ENCODE measurements at places on chromosomes 2 and 18.

DNA sequence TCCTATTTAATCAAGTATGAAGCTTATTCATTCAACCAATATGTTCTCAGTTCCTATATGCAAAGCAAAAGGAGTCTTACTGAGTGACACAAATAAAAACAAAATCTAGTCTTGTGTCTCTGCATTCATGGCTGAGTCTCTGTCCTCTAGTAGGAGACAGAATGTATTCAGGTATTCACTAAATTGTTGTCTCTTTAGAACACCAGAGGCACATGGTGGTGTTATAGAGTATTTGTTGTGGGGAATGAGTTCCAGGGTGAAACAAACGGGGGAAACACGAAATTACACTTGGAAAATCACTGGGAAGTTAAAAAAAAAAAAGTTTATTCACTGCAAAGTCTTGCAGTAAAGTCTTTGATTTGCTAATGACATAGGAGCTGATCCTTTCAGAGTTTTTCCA, 131.7 kb upstream of the FSHR start:
- DNase-seq: no peak

GRCh38 chr2:234091883-234092282, 41.4 kb downstream of the SPP2 start:
- no peak for DNase-seq

- DNase-seq: peak; percentile 88
Measured at GRCh38 chr2:18950361-18950851, 361.0 kb upstream of the NT5C1B start.

DNA sequence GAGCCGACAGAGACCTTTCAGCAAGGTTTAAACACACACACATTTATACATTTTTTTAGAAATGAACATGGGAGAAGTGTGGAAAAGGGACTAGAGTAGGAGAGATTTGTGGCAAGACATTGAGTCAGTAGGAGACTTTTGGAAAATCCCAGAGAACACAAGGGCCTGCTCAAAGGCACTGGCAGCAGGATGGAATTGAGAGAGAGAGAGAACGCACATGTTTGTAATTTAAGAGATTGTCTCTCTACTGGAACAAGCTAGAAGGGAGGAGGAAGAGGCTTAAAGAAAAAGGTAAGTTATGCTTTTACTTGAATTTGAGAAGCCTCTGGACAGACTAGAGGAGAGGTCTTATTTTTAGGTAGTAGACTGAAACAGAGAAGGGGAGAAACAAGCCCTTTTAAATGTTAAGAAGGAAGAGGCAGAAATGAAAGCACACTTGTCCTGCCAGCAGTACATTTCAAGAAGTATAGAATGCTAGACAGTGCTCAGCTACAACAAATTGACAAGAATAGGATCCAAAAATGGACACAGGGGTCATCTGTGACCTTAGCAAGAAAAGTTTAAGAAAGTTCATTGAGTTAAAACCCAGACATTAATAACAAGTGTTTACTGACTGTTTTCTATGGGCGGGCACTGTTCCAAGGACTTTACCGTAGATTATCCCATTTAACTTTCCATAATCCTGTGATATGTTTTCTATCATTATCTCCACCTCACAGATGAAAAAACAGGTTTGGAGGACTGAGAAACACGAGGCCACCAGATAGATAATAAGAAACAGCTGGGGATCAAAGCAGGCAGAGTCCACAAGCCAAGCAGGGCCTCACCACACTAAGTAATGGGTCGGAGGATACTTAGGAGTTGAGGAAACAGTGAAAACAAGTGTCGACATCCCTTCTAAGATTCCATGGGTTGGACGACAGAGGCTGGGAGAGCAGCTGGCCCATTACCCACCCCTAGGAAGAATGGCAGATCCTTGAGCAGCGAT, 306.5 kb upstream of the NRP2 start:
- no peak for DNase-seq

DNA sequence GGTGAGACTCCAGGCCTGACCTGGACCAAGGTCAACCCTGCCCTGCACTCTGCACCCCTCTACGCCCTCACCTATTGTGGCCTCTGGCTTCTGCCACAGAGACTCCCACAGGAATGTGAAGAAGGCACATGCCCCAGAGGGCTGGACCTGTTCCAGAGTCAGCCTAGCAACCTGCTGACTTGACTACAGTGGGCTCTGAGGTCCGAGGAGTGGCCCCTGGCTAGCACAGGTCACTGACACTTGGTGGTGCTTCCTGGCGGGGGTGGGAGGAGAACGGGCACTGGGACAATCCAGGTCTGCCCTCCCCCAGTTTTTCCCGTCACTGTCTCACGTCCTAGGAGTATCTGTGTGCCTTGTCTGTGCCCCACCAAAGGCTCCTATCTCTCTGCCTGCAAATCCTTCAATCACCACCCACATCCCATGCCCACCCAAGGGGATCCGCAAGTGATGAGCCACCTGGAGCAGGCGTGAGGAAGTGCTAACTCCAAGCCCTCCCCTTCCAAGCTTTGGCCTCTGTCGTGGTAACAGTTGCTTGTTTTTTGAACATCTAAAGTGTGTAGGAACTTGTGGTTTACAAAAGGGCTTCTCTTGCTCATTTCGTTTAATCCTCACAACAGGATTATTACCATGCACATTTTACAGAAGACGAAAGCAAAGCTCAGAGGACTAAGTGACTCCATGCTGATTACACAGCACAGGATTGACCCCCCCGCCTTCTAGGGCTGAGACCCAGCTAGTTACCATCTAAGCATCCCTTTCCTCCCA, 86.2 kb downstream of the MCFD2 start:
- DNase-seq: no peak

- DNase-seq: no peak
Measured at GRCh38 chr18:53994016-53994415, 230.5 kb downstream of the MBD2 start.

GRCh38 chr2:106956879-106957278, 70.9 kb upstream of the ST6GAL2 start:
- DNase-seq: peak; percentile 91

GRCh38 chr2:226652983-226653765, 146.4 kb downstream of the IRS1 start:
- DNase-seq: peak; percentile 50

- peak; percentile 23 for DNase-seq
Measured at GRCh38 chr2:226772389-226773179, 27.0 kb downstream of the IRS1 start.

DNA sequence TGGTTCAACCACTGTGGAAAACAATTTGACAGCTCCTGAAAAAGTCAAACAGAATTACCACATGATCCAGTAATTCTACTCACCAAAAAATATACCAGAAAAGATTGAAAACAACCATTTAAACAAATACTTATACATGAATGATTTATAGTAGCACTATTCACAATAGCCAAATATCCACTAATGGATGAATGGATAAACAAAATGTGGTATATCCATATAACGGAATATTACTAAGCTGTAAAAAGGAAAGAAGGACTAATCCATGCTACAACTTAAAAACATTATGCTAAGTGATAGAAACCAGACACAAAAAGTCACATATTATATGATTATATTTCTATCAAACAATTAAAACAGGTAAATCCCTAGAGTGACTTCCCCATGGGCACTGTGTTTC, 131.5 kb downstream of the SPOPL start:
- DNase-seq: no peak

DNA sequence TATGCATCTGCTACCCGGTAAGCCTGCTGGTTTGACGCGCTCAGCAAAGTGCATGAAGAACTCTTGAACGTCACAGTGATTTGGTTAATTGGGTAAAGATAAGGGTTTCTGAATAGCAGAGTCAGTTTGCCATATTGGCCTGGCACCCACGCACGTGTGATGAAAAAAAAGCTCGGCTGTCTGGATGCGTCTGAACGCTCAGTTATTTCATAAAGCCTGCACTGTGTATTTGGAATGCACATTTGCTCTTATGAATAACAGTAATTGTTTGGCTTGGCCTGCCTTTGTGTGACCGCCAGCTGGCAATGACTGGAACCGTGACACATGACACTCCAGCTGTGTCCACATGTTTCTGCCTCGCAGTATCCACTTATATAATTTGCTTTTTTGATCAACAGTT, 129.2 kb upstream of the MEIS1 start:
- DNase-seq: peak; percentile 4

GRCh38 chr2:176325732-176326131, 56.5 kb downstream of the MTX2 start:
- no peak for DNase-seq

DNA sequence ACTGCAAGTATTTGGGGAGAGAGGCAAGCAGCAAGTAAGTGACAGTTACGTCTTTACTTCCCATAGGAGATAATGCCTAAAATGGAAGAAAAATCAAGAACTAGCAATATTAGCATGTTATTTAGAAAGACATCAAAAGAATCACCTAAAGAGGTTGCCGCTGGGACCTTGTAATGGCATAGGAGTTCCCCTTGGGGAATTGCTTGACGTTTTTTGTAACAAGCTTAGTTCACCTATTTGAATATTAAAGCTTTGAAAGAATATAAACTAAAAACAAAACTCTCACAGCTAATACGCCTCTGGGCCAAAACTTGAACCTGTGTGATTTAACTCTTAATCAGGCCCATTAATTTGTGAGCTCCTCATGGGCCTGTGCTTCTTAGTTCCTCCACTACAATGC, 89.0 kb downstream of the AAK1 start:
- DNase-seq: no peak

DNA sequence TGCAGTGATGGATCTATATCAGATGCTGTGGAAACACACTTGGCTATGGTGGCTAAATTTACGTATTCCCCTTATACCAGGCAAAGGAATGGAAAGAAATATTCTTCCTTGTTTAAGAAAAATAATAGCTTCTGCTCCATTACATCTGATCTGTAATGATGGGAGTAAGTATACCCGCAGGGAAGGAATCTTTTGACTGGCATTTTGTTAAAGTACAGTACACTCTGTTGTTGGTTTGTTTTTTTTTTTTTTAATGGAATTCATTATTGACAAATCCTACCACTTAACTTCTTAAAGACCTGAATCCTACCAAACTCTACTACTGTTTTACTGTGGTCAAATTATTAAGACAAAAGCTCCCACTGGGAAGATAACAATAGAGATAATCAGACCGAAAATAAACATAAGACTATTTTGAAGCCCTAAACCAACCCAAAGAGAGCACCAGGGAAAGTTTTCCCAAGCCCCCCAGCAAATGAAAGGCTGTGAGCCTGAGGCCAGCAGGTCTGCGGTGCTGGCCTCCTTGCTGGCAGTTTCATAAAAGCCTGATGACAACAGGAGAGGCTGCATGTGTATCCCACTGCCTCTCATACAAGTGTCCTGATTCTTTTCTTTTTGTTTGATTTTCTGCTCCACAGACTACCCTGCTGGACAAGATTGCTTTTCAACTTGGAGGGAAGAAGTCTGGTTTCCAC, 101.0 kb downstream of the SLC25A12 start:
- DNase-seq: no peak
